ENCODE measurements at places on chromosomes 3 and 15. TPM values are rescaled to one million over a fixed set of nuclear protein-coding genes. Genes with fewer than 3 reads are reported as not detected.

GP9 gene
- 0.36 TPM for polyA plus RNA-seq

P2RY14 gene
- 1.4 TPM for polyA plus RNA-seq

AGBL1 gene
- 15.4 TPM for polyA plus RNA-seq

CFAP44 gene
- 6.3 TPM for polyA plus RNA-seq

- DNase-seq: no peak
Measured at GRCh38 chr3:101819649-101820206, 29.6 kb upstream of the NFKBIZ start.

- no peak for DNase-seq
Measured at GRCh38 chr3:17320266-17320665, 422.2 kb downstream of the TBC1D5 start.

- DNase-seq: no peak
Measured at GRCh38 chr3:116314476-116314875, 130.8 kb downstream of the LSAMP start.

DNA sequence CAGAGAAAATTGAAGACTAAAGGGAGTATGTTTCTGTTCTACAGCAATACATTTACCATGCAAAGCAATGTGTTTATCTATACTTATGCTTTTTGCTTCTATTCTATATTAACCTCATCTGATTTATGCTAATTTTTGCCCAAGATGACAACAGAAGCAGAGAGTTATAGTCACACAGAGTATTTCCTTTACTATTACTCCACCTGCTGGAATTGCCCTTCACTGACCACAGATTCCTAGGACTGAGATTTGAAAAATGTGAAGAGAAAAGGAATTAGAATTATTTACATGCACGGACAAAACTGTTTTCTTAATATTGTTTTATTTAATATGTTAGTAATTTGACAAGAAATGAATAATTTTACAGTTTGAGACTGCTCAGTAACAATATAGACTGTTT is 745.6 kb downstream of the VGLL3 start:
- DNase-seq: peak; percentile 10

- DNase-seq: peak; percentile 33
Measured at GRCh38 chr15:58724466-58724865, 25.0 kb downstream of the ADAM10 start.

DNA sequence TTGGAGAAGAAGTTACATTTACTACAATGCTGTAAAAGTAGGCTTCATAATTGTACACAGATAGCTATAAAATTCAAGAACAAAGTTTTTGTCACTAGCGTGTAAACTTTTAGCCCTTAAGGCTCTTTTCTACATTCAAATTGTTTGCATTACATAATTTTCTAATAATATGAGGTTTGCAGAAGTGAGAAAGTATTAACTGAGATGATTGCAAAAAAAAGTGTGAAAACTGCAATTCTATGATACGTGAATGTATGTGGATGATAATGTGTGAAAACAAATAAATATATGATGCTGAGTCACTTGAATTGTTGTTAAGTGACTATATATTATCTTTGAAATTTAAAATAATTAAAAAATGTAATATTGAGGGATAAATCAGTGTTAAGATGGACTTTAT is 557.5 kb downstream of the NAALADL2 start:
- no peak for DNase-seq

- no peak for DNase-seq
Measured at GRCh38 chr15:36323615-36324014, 255.8 kb upstream of the CDIN1 start.

GRCh38 chr15:47732248-47732647 is 14.9 kb downstream of the SEMA6D start:
- no peak for DNase-seq

DNA sequence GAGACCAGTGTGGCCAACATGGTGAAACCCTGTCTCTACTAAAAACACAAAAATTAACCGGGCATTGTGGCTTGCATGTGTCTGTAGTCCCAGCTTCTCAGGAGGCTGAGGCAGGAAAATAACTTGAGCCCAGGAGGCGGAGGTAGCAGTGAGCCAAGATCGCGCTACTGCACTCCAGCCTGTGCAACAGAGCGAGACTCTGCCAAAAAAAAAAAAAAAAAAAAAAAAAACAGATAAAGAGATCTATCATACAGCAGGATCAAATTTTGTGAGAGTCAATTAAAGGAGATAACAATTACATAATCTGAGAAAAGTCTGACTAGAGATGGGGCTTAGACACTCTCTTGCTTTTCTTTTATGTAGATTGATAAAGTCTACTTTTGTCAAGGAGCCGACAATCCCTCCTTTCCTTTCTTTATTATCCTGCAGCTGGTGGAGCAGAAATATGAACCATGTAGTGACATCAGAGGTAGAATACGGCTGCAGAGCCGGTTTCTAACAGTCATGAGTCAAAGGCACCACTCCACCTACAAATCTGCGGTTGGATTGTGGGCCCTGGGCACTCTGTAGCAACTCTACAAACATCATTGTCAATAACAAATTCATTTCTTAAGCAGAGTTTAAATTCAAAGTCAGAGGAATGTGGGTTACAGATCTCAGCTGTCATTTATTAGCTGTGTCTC is 9.0 kb downstream of the C2CD4A start:
- DNase-seq: peak; percentile 52

GRCh38 chr15:74322558-74323180 is 44.8 kb downstream of the CYP11A1 start:
- DNase-seq: peak; percentile 48

DNA sequence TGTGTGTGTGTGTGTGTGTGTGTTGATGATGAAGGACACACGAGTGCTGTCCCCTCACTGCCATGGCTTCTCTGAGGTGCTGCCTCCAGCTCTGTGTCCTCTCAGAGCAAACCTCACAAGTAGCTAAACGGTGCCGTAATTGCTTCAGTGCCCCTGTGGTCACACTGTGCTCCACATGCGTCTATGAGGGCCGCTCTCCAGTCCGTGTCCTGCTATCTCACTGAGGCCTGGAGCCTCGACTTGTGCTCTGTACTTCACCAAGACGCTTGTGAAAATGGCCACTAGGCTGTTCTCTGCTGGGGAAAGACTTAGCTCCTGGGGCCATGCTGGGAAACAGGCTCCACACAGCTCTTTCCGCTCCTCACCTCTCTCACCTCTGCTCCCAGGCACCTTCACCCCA is 65.4 kb upstream of the CGNL1 start:
- DNase-seq: no peak

GRCh38 chr3:71441217-71441924 is 142.2 kb downstream of the FOXP1 start:
- DNase-seq: no peak

DNA sequence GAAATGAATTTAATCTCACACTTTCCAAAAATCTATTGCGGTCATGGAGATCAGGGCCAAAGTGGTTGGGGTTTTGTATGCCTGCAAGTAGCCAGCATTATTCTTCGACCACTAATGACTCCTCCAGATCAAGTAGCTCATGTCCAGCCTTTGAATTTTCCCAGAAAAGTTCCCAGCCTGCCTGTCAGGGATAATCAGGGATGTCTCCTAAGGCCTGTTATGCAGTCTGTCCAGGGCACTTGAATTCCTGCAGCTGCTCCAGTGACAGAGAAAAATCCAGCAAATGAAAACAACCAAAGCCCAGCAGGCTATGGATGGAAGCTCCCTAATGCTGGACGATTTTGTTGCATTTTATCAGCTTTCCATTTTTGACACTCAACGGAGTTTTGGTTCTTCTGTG is 215.4 kb downstream of the ADAMTSL3 start:
- DNase-seq: peak; percentile 80

All from muscle of back (tissue), 13 donors.